ENCODE measurements at places on chromosomes 6 and 20. TPM values are rescaled to one million over a fixed set of nuclear protein-coding genes. Genes with fewer than 3 reads are reported as not detected.

Gene AURKA
- polyA plus RNA-seq, result 20.3 TPM

Gene HLA-DOA
- polyA plus RNA-seq, result 0.77 TPM

Gene LCA5
- polyA plus RNA-seq, result 0.48 TPM

Gene PRSS16
- 0.08 TPM for polyA plus RNA-seq

Gene IL17A
- polyA plus RNA-seq, result not detected

Data from psoas muscle (tissue), 8 donors.